ELF-1 (cell line): ENCODE measurements at places on chromosomes 11 and 22.

DNA sequence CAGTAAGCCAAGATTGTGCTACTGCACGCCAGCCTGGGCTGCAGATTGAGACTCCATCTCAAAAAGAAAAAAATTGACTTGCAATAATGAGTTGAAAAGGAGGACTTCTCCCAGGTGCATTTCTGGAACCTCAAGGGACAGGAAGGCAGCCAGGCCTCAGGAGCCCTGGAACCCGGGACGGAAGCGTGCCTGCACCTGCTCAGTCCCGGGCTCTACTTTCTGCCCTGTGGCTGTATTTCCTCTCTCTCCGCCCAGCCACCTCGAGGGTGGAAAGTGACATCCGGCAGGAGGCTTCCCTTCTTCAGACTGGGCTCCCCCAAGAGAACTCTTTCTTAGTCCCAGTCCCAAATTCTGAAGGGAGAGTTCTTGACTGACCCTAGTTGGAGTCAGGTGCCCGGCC is 20.2 kb upstream of the GAL start:
- DNase-seq, result no peak

DNA sequence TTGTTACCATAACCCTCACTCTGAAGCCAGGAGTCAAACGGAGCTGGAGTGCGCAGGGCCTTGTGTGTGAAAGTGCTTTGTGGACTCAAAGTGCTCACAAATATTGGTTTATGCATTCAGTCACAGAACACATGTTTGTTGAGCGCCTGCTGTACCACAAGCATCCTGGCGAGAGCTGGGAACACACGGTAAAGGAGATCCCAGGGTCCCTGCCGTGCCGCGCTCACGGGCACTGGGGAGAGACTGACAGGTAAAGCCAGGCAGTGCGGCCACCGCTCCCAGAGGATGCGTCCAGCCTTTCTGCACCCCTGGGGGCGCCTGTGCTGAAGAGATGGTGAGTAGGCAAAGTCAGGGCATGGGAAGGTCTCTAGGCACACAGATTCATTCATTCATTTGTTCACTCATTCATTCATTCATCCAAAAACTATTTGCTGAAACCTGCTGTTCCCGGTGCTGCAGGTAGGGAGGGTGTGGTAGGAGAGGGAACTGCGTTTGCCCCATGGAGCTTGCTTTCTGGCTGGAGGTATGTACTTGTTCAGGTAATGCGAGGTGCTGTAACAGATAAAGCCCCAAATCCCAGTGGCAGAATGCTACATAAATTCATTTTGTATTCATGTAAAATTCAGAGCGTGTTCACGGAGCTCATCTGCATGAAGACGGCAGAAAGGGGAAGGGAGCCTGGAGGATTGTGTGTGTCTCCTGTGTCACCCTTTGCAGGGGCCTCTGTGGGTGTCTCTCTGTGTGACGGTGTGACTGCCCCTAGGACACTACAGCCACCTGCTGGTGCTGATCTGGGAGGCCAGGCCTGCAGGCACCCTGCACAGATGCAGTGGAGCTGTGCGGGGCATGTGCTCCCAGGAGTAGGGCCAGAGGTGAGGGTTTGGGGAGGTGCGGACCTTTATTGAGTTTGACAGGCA is 167.0 kb upstream of the B3GAT1 start:
- no peak for DNase-seq

- no peak for DNase-seq
These were observed 128.0 kb downstream of the MPPED1 start for GRCh38 chr22:43539572-43540528.

DNA sequence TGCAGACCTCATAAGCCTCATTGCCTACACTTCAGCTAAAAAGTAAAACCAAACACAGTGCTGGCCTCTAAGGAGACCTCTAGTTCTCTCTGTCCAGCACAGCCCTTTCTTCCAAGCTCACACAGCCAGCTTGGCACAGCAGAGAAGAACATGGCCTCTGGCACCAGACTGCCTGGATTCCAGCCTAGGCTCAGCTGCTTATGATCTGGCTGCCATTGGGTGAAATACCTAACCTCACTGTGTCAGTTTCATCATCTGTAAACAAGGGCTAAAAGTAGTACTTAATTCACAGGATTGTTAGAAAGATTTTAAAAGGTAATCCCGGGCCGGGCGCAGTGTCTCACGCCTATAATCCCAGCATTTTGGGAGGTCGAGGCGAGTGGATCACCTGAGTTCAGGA is 9.9 kb upstream of the ACER3 start:
- no peak for DNase-seq

DNA sequence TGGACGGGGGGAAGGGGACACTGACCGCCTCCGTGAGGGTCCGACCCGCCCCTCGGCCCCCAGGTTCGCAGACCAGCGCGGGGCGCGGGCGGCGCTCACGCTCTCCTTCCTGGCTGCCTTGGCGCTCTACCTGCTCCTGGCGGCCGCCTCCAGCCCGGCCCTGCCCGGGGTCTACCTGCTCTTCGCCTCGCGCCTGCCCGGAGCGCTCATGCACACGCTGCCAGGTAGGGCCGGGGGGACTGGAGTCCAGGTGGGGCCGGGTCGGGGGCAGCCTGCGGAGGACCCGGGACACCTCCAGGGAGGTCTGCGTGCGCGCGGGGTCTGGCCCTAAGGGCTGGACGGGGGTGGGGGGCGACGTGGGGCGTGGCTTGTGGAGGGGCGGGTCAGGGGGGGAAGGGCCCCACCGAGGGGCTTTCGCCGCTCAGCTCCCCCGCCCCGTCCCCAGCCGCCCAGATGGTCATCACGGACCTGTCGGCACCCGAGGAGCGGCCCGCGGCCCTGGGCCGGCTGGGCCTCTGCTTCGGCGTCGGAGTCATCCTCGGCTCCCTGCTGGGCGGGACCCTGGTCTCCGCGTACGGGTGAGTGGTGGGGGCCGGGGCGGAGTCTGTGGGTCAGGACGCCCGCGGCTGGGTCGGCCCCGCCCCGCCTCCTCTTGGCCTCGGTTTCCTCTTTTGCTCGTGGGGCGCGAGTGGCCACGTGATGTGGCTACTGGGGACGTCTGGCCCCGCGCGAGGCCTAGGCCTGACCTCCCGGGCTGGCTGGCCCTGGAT is 19.9 kb downstream of the PHLDA2 start:
- DNase-seq, result no peak

GRCh38 chr11:454801-455565 is 4.9 kb downstream of the PTDSS2 start:
- DNase-seq, result no peak

GRCh38 chr11:63737718-63738117 is 30.9 kb downstream of the ZFTA start:
- DNase-seq, result no peak

DNA sequence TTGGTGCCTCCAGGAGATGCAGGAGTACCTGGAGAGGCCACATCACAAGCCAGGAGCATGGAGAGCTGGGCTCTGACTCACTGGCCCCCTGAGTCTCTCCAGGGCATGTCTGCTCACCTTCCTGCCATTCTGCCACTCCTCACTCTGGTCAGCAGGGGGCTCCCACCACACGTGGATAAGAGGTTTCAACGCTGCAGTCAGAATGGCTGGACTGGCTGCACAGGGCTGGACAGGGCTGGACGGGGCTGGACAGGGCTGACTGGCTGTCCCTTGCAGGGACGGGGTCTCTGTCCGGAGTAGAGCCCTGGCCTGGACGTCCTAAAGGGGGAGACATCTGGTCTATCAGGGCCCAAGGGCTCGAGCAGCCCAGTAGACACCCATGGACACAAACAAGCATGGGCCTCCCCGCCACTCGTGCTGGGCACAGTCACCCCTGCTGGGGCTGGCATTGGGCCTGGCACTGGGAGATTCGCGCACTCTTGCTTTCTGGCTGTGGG is 34.6 kb downstream of the CYTH4 start:
- peak; percentile 88 for DNase-seq

- DNase-seq, result no peak
These were observed 107.2 kb downstream of the SCN3B start for GRCh38 chr11:123547180-123547579.
